ENCODE measurements at places on chromosomes 5 and 9. TPM values are rescaled to one million over a fixed set of nuclear protein-coding genes. Genes with fewer than 3 reads are reported as not detected.

The CENPK gene
- 108 TPM for total RNA-seq

The HTR4 gene
- not detected for total RNA-seq

The TMC1 gene
- total RNA-seq, result not detected

The SLC4A9 gene
- 0.35 TPM for total RNA-seq

All from activated CD4-positive, alpha-beta T cell treated with anti-CD3 and anti-CD28 coated beads, Interleukin-2, amount 10 ng/mL, durations not matched to agents 7 days and 5 days (primary cell).